ENCODE measurements at places on chromosomes 7 and 10.
A peak's percentile ranks its signal among the peaks of the same experiment; 100 is the strongest.

- peaks cover 8% of the 10 kb centered on the region for H3K36me3 ChIP-seq
- peaks cover 51% of the 10 kb centered on the region for H3K4me1 ChIP-seq
- no peaks in the 10 kb centered on the region for H3K27me3 ChIP-seq
- no peak overlapping the region for H3K4me3 ChIP-seq
- peak overlapping the region; percentile 20 for H3K27ac ChIP-seq
These were observed 27.6 kb downstream of the AMZ1 start for GRCh38 chr7:2715341-2716231.

GRCh38 chr7:8365499-8366110, 67.8 kb upstream of the NXPH1 start:
- no peaks in the 10 kb centered on the region for H3K36me3 ChIP-seq
- no peak for DNase-seq
- H3K4me3 ChIP-seq = no peak overlapping the region
- peaks cover 5% of the 10 kb centered on the region for H3K27me3 ChIP-seq

GRCh38 chr10:26475386-26475785, 37.2 kb downstream of the APBB1IP start:
- H3K27me3 ChIP-seq = no peaks in the 10 kb centered on the region
- H3K36me3 ChIP-seq = peaks cover 27% of the 10 kb centered on the region
- peaks cover 98% of the 10 kb centered on the region for H3K4me1 ChIP-seq
- peak; percentile 61 for DNase-seq

- H3K4me3 ChIP-seq = no peak overlapping the region
- H3K27ac ChIP-seq = no peak overlapping the region
- no peak for DNase-seq
- H3K36me3 ChIP-seq = no peaks in the 10 kb centered on the region
These were observed 964.6 kb upstream of the CELF2 start for GRCh38 chr10:10053051-10053450.

DNA sequence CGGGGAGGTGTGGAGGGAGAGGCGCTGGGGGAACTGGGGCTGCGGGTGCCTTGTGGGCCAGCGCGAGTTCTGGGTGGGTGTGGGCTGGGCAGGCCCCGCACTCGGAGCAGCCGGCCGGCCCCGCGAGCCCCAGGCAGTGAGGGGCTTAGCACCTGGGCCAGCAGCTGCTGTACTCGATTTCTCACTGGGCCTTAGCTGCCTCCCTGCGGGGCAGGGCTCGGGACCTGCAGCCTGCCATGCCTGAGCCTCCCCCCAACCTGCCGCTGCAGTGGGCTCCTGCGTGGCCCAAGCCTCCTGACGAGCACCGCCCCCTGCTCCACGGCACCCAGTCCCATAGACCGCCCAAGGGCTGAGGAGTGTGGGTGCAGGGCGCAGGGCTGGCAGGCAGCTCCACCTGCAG, 116.3 kb downstream of the CFTR start:
- no peak overlapping the region for H3K4me3 ChIP-seq
- H3K27ac ChIP-seq = no peak overlapping the region
- no peak for DNase-seq
- no peaks in the 10 kb centered on the region for H3K36me3 ChIP-seq

GRCh38 chr7:108659867-108660266, 90.2 kb downstream of the DNAJB9 start:
- no peak overlapping the region for H3K27ac ChIP-seq
- no peaks in the 10 kb centered on the region for H3K27me3 ChIP-seq

GRCh38 chr10:66625709-66626590, 299.9 kb upstream of the LRRTM3 start:
- H3K4me1 ChIP-seq = no peaks in the 10 kb centered on the region
- H3K27ac ChIP-seq = no peak overlapping the region

DNA sequence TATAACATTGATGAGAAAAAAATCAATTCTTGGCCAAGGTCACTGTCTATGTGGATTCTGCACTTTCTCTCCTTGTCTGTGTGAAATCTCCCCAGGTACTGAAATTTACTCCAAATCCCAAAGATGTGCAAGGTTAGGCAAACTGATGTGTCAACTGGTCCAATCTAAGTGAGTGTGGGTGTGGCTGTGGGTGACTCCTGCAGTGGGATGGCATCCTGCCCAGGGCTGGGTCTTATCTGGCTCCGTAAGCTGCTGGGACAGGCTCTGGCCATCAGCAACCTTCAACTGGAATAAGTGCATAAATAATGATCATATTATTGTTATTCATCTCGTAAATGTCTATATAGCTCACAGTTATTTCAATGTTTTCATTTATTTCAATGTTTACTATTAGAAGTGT, 79.3 kb downstream of the JCAD start:
- H3K36me3 ChIP-seq = no peaks in the 10 kb centered on the region
- H3K27me3 ChIP-seq = no peaks in the 10 kb centered on the region
- no peak overlapping the region for H3K27ac ChIP-seq
- no peak for DNase-seq
- no peaks in the 10 kb centered on the region for H3K4me1 ChIP-seq
- no peak overlapping the region for H3K4me3 ChIP-seq

GRCh38 chr10:53440601-53441000, 668.0 kb upstream of the MBL2 start:
- H3K4me1 ChIP-seq = no peaks in the 10 kb centered on the region
- no peak for DNase-seq
- H3K27ac ChIP-seq = no peak overlapping the region
- no peaks in the 10 kb centered on the region for H3K36me3 ChIP-seq
- no peaks in the 10 kb centered on the region for H3K27me3 ChIP-seq
- no peak overlapping the region for H3K4me3 ChIP-seq

DNA sequence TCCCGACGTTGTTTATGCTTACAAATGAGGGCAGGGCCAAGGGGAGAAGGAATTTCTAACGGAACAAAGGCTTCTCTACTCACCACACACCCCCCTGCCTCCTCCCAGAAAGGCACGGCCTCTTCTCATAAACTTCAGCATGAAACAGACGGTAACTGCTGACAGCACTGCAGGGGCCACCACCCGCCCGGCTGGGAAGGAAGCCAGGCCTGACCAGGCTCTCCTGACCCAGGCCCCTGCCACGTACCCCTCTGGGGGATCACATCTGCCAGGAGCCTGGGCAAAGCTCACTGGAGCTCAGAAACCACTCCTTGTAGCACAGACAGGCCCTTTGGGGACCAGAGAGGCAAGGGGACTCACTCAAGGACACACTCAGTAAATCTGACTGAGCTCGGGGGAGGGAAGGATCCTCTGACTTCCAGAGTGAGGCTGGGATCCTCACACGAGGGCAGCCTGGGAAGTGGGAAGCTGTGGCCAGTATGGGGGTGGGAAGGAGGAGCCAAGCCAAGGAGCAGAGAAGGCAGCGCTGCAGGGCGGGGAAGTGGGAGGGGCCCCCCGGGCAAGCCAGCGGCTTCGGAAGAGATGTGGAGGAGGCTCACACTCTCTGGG, 46.1 kb downstream of the ZCCHC24 start:
- no peaks in the 10 kb centered on the region for H3K36me3 ChIP-seq
- no peak overlapping the region for H3K4me3 ChIP-seq
- H3K27ac ChIP-seq = no peak overlapping the region
- H3K27me3 ChIP-seq = no peaks in the 10 kb centered on the region

GRCh38 chr7:18356191-18356645, 139.3 kb upstream of the HDAC9 start:
- no peaks in the 10 kb centered on the region for H3K36me3 ChIP-seq
- H3K27me3 ChIP-seq = no peaks in the 10 kb centered on the region
- no peak overlapping the region for H3K4me3 ChIP-seq
- H3K27ac ChIP-seq = no peak overlapping the region
- DNase-seq = no peak
- no peaks in the 10 kb centered on the region for H3K4me1 ChIP-seq

DNA sequence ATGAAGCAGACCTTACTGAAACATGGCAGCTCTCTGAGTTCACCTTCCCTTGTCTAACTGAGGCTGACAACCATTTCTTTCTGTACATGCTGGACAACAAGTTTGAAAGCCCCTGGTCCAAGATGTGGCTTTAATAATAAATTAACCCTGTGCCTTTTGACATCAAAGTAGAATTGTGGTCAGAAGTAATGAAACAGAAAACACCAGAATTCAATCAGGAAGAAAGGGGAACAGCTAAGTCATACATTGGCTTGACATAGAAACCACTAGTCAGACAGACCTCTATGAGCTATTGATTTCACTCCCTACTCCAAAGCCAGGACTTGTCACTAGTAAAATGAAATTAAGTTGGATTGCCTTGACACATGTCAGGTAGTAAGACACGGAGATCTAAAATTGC, 175.2 kb upstream of the ASAH2 start:
- H3K4me3 ChIP-seq = no peak overlapping the region
- no peaks in the 10 kb centered on the region for H3K36me3 ChIP-seq
- no peak for DNase-seq
- no peaks in the 10 kb centered on the region for H3K27me3 ChIP-seq
- no peaks in the 10 kb centered on the region for H3K4me1 ChIP-seq
- no peak overlapping the region for H3K27ac ChIP-seq

GRCh38 chr10:59234194-59234593, 57.8 kb downstream of the PHYHIPL start:
- no peaks in the 10 kb centered on the region for H3K27me3 ChIP-seq
- H3K27ac ChIP-seq = no peak overlapping the region
- no peak for DNase-seq
- no peaks in the 10 kb centered on the region for H3K36me3 ChIP-seq
- no peak overlapping the region for H3K4me3 ChIP-seq
- H3K4me1 ChIP-seq = no peaks in the 10 kb centered on the region

DNA sequence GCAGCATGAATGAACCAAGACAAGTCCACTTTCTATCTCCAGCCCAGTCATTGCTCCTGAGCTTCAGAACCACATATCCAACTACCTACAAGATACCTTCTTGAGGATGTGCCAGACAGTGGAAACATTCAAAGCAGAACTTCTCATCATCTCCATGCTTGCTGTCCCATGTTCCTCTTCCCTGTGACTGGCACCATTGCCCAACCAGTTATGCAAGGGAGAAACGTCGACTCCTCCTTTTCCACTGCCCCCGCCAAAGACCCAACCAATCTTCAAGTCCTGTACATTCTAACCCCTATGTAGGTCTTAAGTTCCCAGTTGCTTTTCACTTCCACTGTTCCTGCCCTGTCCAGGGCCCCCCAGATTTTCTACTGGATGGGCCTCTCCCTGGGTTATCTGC, 225.7 kb downstream of the RPS24 start:
- no peak overlapping the region for H3K27ac ChIP-seq
- no peak for DNase-seq

DNA sequence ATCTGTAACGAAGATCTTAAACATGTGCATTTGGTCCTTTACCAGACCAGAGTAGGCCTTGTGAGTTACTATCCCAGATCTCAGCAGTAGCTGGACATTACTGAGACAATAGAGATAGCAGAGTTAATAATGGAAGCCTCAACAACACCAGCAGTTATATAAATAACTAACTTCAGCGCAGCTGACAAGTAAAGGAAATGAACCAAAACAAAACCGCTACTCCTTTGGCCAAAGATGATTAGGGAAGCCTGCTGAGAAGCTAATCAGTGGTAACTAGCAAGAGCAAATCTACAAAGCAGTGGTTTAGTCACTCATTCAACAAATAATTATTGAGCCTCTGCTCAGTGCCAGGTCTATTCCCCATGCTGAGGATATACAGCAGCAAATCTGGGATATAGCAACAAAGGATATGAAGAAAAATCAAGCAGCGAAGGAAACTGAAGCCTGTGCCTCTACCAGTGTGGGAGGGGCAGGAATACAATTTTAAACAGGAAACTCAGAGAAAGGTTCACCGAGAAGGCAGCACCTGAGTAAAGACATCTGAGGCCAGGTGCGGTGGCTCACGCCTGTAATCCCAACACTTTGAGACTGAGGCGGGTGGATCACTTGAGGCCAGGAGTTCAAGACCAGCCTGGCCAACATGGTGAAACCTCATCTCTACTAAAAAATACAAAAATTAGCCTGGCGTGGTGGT, 103.6 kb downstream of the ELMO1 start:
- H3K27ac ChIP-seq = no peak overlapping the region
- H3K4me1 ChIP-seq = peaks cover 35% of the 10 kb centered on the region
- H3K27me3 ChIP-seq = no peaks in the 10 kb centered on the region
- no peak overlapping the region for H3K4me3 ChIP-seq
- no peak for DNase-seq

DNA sequence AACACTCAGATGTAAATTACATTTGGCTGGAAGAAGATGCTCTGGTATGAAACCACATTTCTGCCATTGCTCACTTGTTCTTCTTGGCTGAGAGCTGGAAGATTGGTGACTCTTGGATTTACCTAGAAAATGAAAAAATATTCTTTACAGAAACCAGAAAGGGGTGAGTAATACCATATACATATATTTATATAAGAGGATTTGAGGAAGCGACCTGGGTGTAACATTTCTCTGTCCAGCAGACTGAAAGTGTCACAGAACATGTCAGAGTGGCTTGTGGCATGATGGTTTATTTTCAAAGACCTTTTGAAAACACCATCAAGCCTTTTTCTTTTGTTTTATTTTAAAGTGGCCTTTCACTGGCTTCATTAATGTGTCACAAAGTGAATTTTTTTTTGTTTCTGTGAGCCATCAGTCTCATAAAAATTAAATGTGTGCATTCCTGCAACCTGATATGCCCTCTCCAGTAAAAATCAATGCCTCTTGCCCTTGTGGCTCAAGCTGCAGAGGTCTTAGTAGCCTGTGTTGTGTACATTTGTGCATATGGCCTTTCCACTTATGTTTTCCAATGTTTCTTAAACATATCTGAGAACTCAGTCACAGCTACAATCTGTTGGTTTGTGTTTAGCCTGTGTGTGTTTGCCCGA, 23.5 kb downstream of the CREB5 start:
- no peaks in the 10 kb centered on the region for H3K4me1 ChIP-seq
- H3K27ac ChIP-seq = no peak overlapping the region

GRCh38 chr10:10891124-10892082, 126.3 kb upstream of the CELF2 start:
- no peaks in the 10 kb centered on the region for H3K36me3 ChIP-seq
- no peaks in the 10 kb centered on the region for H3K4me1 ChIP-seq
- H3K27ac ChIP-seq = no peak overlapping the region
- H3K4me3 ChIP-seq = no peak overlapping the region

- no peaks in the 10 kb centered on the region for H3K27me3 ChIP-seq
- H3K27ac ChIP-seq = no peak overlapping the region
- DNase-seq = no peak
These were observed 3.9 kb upstream of the CD36 start for GRCh38 chr7:80634505-80634904.

GRCh38 chr10:101565936-101566332, 22.1 kb downstream of the POLL start:
- no peaks in the 10 kb centered on the region for H3K27me3 ChIP-seq
- no peak for DNase-seq
- no peak overlapping the region for H3K27ac ChIP-seq
- no peak overlapping the region for H3K4me3 ChIP-seq
- H3K4me1 ChIP-seq = peaks cover 16% of the 10 kb centered on the region

DNA sequence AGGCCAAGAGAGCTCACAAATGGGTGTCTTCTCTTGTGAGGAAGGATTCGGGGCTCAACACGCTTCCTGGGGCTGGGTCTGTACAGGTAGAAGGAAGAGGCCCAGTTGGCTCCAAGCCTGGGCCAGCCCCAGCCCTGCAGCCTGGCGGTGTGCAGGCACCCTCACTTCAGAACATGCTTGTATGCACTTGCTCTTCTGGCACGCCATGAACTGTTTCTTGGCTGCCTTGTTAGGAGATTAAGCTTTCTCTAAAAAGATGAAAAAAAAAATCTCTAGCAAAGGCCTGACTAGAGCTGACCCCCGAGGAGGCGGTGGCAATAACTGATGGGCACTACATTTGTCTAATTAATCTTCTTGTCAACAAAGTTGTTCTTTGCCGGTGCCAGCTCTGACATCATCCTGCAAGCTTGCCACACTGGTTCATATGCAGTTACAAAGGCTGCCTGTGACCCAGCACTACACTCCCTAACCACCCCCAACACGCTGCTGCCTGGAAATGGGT, 94.7 kb downstream of the WDR11 start:
- peaks cover 5% of the 10 kb centered on the region for H3K4me1 ChIP-seq
- no peak overlapping the region for H3K27ac ChIP-seq

GRCh38 chr7:106901828-106902441, 36.9 kb downstream of the PIK3CG start:
- H3K4me1 ChIP-seq = no peaks in the 10 kb centered on the region
- H3K36me3 ChIP-seq = peaks cover 31% of the 10 kb centered on the region
- no peak overlapping the region for H3K27ac ChIP-seq
- no peak overlapping the region for H3K4me3 ChIP-seq

Data from DND-41 (cell line).